ENCODE measurements at places on chromosomes 1 and 21.

GRCh38 chr1:24575905-24576587, 20.2 kb downstream of the NCMAP start:
- no peak for DNase-seq

DNA sequence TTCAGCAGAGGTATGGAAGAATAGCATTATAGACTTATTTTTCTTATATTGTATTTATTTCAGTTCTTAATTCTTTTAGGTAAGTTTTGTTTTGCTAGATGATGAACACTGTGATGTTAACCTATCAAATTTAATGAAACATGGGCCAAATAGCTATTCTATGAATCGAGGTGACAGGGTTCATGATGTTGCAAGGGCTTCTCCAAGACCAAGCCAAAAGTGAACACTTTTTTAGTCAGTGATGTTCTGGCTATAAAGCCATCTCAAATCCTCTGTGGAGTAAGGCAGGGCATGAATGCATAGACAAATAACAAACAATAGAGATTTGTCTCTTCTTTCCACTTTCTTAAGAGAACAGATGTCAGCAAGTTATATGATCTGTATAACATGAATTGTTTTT, 26.7 kb downstream of the C1orf146 start:
- no peak for DNase-seq

- no peak for DNase-seq
These were observed 65.2 kb upstream of the KLHDC7A start for GRCh38 chr1:18415448-18416027.

DNA sequence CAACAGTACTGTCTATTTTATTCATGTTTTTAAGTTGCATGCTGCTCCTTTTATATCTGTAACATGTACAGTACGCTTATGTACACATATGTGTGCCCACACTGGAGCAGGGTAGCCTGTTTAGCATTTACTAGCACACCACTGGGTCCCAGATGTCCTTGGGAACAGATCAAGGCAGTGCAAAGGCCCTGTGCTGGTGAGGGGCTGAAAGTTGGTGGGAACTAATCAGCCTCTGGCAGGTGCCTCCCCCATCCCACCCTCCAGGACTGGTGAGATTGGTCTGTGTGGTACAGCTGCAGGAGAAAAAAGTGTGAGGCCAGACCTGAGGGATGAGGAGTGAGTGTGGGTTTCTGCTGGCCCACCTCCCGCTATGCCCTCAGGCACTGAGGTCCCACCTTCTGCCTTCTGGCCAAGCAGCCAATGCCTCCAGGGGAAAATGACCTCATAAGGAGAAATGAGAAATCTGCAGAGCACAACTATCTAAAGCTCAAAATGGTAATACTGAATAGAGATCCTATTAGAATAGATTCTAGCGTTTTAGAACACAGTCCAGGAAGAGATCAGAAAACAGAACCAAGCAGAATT, 58.9 kb downstream of the POFUT2 start:
- no peak for DNase-seq

DNA sequence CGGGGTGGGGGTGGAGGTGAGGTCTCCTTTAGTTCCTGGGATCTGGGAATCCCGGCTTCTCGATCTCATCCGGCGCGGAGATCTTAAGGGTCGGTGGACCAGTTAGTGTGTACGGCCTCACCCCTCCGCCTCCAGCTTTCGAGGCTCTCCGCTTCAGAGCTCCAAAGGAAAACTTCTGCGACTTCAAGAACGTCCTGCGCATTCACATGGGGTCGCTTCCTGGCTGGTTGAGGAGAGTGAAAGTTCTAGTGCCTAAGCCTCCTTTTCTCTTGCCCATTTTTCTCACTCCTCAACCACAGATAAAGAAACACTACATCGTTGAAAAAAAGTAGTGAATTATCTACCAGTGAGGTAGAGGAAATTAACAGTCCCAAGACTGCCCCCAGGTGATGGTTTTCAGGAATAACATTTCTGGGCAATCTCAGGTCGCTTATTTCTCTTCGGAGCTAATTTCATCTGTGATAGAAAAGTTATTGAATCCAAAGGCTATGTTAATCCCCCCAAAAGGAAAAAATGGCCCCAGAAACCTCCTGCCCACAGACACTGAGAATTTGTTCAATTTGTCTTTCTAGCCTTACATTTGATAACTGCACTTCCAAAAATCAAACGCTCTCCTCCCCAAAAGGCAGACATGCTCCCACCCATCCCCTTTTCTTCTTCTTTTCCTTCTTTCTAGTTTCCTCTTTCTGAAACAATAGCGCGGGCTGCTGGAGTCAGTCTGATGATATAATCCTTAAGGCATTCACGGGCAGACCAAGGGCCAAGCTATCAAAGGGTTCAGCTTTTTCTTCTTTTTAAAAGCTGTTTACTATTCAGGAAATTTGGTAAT, 20.6 kb upstream of the TBX15 start:
- no peak for DNase-seq

- no peak for DNase-seq
These were observed at the start of gene TNFRSF14 for GRCh38 chr1:2556277-2556677. TNFRSF14 (plus strand) TSS chr1:2556371; CDS start chr1:2556665, 294 bp downstream.

GRCh38 chr1:2322065-2322571, 69.2 kb downstream of the MORN1 start:
- no peak for DNase-seq

- DNase-seq, result no peak
These were observed 111.8 kb upstream of the PRMT6 start for GRCh38 chr1:106944721-106945120.

GRCh38 chr1:150484861-150485260, 2.4 kb upstream of the TARS2 start:
- DNase-seq, result peak; percentile 25

GRCh38 chr1:168419736-168420135, 124.1 kb downstream of the XCL2 start:
- DNase-seq, result no peak

DNA sequence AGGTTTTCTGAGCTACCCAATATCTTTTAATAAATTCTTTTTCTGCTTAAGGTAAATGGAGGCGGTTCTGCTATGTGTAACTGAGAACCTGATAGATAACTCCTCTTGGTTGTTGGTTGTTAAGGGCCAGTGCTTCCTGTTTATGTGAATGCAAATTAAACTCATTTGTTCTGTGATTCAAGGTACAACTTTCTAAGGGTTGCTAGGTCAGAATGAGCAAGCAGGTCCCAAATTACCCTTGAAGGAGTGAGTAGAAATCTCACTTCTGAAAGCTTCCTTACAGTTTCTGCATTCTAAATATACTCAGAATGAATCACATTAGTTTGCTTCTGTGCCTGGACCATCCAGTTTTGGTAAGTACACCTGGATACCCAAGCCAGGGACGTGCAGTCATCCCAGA, 15.5 kb upstream of the FAM78B start:
- DNase-seq, result no peak

GRCh38 chr1:31872658-31873636, 57.1 kb upstream of the SPOCD1 start:
- DNase-seq, result no peak

DNA sequence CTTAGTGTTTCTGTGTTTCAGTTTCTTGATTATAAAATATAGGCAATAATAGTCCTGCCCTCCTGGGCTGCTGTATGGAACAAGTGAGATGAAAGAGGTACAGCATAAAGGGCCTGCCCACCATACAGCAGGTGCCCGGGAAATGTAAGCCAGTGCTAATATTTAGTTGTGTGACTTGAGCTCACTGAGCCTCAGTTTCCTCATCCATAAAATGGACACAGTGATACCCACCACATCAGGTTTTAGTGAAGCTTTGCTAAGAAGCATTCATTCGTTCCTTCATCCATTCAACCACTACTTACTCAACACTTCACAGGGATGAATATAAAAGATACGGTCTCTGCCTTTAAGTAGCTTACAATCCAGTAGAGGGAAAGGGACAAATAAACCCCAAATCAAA, 19.9 kb downstream of the CNTN2 start:
- no peak for DNase-seq

GRCh38 chr1:9473032-9473807, 66.0 kb upstream of the SLC25A33 start:
- DNase-seq, result no peak

GRCh38 chr1:55821234-55821633, 606.1 kb upstream of the USP24 start:
- DNase-seq, result no peak

GRCh38 chr1:23216771-23217420, 406 bp downstream of the HTR1D start:
- DNase-seq, result no peak

GRCh38 chr21:38956856-38957571, 151.3 kb downstream of the ETS2 start:
- DNase-seq, result no peak

GRCh38 chr1:56064705-56065104, 514.7 kb downstream of the PLPP3 start:
- DNase-seq, result no peak

DNA sequence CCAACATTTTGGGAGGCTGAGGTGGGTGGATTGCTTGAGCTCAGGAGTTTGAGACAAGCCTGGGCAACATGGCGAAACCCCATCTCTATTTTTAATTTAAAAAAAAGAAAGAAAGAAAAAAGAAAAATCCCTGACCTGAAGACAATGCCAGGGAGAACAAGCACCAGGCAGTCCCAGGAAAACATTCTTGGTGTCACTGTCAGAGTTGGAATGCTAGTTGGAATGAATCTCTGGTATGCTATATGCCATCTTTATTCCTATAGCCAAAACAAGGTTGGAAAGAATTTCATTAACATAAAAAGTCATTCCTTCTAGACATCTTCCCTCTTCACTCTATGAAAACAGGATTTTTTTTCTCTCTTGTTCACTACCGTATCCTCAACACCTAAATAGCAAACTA, 2.8 kb downstream of the DNAJC8 start:
- DNase-seq, result no peak

- DNase-seq, result no peak
These were observed 73.9 kb downstream of the NENF start for GRCh38 chr1:212506666-212507065.

DNA sequence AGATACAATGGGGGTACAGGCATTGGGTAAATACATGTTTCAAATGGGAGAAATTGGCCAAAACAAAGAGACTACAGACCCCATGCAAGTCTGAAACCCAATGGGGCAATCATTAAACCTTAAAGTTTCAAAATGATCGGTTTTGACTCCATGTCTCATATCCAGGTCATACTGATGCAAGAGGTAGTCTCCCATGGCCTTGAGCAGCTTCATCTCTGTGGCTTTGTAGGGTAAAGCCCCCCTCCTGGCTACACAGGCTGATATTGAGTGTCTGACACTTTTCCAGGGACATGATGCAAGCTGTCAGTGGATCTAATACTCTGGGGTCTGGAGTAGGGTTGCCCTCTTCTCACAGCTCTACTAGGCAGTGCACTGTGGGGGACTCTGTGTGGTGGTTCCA, 286.1 kb downstream of the LRRIQ3 start:
- no peak for DNase-seq

DNA sequence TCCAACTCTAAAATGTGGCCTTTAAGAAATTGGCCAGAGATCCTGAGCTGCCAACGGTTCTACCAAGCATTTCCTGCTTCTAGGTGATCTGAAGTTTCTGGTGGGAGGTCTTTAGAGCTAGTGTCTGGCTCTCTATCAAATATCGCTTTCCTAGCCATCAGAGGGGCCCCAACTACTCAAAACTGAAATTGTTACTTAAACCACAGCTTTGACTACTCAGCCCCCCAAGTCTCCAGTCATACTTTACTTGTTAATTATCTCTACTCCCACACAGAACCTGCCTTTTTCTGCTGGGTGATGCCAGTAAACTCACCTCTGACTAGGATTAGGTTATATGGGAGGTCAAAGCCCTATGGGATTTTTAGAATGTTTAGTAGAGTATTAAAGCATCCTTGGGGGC, 95.1 kb downstream of the FASLG start:
- DNase-seq, result no peak

GRCh38 chr1:92210701-92211100, 7.0 kb upstream of the C1orf146 start:
- peak; percentile 8 for DNase-seq

- DNase-seq, result peak; percentile 51
These were observed 99.4 kb upstream of the SLC45A1 start for GRCh38 chr1:8218351-8219092.

GRCh38 chr1:184567637-184568036, 180.8 kb downstream of the C1orf21 start:
- DNase-seq, result no peak

DNA sequence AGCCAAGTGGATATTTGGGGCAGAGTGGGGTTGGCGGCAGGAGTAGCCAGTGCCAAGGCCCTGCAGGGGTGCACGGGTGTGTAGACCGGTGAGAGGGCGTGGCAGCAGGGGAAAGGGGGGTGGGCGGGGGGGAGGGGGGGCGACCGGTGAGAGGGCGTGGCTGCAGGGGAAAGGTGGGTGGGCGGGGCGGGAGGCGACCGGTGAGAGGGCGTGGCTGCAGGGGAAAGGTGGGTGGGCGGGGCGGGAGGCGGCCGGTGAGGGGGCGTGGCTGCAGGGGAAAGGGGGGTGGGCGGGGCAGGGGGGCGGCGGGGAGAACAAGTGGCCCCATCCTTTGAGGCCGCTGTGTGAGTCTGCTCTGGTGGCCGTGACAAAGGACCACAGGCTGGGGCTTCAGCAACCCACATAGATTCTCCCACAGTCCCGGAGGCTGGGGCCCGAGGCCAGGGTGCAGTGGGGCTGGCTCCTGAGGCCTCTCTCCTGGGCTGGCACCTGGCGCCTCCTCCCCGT, 25.8 kb downstream of the RRP1 start:
- DNase-seq, result no peak

DNA sequence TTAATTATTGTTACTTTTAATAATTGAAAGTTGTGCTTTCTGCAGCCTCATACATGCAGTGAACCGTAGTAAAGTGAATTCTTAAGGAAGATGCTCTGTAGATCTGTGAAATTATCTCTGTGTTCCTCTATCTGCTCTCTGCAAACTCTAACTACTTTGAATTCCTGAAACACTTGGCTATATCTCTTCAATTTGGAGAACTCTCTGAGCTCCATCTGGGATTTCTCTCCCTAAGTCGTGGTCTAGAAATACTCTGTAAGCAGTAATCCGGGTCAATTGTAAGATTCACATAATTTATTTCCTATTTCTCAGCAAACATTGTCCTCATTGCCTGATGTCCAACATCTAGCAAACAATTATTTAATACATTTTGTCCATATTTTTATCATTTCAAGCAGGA, 164.9 kb downstream of the USH2A start:
- no peak for DNase-seq

GRCh38 chr1:237005674-237006073, 1.4 kb upstream of the MT1HL1 start:
- no peak for DNase-seq

DNA sequence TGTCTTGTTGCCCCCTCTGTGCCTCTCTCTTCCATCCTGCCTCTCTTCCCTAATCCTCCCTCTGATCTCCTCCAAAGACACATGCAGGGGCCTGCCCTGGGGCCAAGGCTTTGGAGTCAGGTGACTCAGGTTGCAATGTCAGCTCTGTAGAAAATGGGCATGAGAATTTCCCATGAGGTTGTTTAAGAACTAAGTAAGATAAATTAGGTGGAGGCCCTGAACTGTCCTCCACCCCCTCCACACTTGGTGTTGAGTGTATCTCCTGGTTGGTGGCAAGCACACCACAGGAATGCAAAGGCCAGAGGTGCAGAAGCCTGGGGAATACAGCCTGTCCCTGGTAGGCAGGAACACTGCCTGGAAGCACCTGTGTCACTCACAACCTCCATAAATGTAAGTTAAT, 63.9 kb upstream of the GRIK3 start:
- no peak for DNase-seq
